ENCODE measurements at places on chromosomes 5 and 9.

- no peak for DNase-seq
These were observed 26.3 kb upstream of the TENT4A start for GRCh38 chr5:6686915-6687409.

GRCh38 chr5:159209438-159210209, at the start of gene RNF145:
Gene RNF145, minus strand, starts transcription at chr5:159209553. Its CDS starts 5,936 bp downstream, at chr5:159203617.
- DNase-seq = peak; percentile 85

DNA sequence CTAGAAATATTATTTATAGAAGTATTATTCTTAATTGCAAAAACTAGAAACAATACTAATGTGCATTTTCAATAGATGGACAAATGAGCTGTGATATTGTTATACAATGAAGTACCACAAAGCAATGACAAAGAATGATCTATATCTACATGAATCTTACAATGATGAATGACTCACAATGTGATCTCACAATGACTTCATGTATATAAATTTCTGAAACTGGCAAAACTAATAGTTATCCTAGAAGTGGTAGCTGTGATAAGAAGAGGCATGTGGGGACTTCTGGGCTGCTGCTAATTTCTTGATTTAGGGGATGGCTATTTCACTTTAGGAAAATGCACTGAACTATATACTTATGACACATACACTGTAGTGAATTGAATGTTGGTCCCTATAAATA, 396.0 kb upstream of the ZNF608 start:
- no peak for DNase-seq

GRCh38 chr5:66722686-66723085, 126.5 kb downstream of the MAST4 start:
- DNase-seq = no peak

- no peak for DNase-seq
These were observed 14.5 kb downstream of the SLC23A1 start for GRCh38 chr5:139368613-139369012.

DNA sequence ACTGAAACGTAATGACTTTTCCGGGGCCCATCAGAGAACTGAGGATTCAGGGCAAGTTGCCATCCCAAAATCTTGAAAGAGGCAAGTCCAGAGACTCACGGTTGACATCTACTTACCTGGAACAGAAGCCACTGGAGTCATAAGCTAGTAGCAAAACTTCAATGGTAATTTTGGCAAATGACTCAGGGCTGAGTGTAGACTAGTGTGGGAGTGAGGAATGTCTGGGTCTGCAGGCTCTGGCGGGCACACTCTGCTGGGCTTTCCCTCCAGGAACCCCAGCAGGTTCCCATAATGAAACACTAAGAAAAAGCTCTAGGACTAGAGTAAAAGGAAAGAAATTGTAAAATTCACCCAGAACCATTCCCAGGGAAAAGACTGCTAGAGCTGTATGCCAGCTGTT, 122.9 kb upstream of the NFIL3 start:
- no peak for DNase-seq

- DNase-seq = no peak
These were observed 76.4 kb downstream of the OSMR start for GRCh38 chr5:38922199-38922598.

DNA sequence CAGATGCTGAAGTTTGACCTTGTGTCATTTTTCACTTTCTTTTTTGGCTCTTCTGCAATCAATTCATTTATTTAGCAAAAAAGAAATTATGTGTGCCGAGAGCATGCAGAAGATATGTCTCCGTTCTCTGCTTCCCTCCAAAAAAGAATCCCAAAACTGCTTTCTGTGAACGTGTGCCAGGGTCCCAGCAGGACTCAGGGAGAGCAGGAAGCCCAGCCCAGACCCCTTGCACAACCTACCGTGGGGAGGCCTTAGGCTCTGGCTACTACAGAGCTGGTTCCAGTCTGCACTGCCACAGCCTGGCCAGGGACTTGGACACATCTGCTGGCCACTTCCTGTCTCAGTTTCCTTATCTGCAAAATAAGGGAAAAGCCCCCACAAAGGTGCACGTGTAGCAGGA, 2.4 kb downstream of the FGFR4 start:
- DNase-seq = no peak

DNA sequence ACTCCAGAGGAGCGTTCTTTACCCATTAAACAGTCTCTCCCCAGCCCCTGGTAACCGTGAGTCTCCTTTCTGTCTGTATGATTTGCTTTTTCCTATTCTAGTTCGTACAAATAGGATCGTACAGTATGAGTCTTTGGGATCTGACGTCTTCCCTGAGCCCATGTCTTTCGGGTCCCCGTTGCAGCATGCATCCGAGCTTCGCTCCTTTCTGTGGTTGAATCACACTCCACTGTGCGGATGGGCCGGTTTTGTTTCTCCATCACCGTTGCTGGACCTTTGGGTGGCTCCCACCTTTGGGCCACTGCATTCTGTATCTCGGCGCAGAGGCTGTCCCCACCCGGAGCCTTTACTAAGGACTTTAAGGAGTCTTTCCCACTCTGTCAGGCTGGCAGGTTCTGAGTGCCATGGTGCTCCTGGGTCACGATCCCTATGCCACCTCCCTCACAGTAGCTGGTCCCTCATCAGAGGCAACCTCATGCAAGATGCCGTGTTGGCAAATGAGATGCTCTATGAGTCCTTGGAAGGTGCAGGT, 145.7 kb upstream of the COL5A1 start:
- no peak for DNase-seq

DNA sequence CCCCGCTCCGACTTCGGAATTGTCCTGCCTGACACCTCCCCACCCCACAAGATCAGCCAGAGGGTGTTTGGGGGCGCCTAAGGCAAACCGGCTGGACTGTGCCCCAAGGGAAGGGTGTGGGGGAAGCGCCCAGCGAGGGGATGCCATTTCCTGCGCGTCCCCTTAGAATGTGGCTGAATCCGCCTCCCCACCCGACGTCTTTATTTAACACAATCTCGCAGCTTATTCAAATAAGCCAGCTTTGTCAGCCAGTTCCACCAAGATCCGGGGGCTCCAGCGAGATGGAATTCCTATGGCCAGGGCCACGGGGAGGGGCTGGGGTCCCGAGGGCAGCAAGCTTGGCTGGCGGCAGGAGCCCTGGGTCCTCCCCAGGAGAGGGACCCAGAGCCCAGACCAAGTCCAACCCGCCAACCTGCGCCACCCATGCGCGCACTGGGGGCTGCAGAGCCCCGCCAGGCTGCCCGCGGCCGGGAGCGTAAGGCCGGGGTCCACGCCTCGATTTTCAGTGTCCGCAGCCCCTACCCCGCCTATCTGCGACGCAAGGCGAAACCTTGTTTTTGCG, 7.4 kb downstream of the IRX4 start:
- no peak for DNase-seq

DNA sequence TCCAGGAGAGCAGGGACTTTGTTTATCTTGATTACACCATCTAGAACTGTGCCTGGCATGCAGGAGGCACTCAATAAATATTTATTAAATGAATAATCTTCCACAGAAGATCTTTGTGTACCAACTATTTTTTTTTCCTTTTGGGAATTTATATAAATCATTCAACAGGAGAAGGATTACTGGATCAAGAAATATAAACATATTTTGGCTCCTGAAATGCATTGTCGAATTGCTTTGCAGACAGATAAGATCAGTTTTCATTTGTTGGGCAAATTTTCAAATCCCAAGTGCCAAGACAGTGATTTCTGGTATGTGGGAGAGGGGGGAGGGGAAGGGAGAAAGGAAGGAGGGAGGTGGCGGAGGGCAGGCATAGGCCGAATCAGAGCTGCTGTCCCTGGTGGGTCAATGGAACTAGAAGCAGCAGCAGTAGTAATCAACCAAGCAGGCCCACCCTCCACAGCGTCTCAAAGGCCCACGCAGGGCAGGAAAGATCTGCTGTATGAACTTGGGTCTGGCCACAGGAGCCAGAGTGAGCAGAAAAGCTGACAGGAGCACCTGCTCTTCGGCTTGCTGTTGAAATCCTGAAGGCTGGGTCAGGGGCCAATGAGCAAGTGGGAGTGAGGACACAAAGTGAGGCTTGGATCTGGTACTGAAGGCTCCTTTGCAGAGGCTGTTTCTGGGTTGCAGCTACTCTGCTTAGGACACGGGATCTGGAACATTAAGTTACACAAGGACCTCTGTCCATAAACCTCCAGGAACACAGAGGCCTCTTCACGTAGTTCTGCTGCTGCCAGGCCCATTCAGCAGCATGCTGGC, 15.8 kb upstream of the TRAF1 start:
- no peak for DNase-seq

DNA sequence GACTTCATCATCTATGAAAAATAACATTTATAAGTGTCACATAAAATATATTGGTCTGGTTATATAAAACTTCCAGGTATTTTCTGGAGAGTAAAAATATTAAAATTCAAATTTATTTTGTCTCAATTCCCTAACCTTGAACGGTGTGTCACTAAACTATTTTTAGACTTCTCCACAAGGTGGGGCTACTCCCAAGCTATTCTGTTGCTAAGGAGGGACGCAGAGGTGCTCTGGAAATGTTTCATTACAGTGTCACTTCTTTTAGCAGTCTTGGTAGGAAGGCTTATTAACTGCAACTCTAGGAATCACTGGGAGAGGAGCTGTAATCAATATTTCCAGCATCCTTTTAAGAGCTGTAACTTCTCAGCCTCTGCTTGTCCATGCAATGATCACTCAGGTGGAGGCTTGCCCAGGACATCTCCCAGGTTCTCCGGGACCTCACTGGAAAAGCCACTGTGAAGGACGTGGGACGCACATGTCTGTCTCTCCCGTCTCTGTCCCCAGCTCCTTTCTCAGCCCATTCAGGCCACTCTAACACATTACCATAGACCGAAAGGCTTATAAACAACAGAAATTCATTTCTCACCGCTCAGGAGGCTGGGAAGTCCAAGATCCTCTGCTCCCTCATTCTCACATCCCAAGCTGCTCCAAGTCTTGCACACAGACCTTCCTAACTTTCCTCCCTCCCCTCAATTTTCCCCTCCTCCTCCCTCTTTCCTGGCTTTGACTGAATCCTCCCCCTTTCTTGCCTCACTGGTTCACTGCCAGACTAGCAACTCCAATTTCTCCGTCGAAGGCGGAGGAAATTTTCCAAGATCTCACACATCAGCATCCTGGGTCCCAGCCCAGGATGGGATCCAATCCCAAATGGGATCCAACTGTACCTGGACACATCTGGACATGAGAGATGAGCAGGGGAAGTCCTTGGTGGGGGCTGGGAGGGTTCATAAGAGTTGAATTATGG, 32.7 kb upstream of the DNAH5 start:
- no peak for DNase-seq

- no peak for DNase-seq
These were observed 199.1 kb downstream of the MTRR start for GRCh38 chr5:8068078-8068477.

DNA sequence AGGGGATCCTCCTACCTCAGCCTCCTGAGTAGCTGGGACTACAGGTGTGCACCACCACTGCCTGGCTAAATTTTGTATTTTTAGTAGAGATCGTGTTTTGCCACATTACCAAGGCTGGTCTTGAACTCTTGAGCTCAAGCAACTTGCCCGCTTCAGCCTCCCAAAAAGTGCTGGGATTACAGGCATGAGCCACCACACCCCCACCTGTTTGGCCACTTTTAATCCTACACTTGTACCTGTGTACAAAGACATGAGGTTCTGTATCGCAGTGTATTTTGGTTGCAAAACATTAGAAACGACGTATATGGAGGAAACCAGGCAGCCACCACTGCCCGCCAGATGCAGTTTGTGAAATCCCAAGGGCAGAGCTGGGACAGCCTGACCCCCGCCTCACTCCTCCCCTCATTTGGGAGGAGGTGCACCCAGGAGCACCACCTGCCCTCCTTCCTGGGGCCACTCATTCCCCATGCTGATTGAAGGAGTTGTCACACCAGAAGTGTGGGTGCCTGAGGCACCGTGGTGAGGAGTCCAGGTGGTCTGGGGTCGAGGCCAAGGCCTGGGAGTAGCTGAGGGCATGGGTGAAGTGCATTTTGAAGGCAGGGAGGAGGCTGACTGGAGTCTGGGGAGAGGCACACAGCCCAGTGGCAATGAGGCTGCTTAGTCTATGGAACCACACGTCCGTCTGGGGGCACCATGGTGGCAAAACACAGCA, 39.3 kb upstream of the OLFM1 start:
- DNase-seq = no peak

DNA sequence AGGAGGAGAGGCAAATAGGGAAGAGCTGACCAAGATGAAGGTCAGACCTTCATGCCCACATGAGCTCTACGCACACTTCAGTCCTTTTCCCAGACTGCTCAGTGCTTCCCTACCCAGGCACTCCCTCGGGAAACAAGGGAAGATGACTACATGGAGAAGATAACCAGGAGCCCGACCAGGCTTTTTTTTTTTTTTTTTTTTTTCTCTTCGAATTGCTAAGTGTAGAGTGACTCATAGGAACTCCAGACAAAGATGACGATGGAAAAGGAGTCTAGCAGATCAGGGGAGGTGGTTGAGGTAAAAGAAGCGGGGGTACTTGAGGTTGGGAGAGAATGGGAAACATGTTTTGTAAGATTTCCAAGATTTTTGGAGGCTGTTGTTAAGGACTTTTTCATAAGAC, 526.1 kb downstream of the BNC2 start:
- DNase-seq = no peak

GRCh38 chr5:25009063-25009462, 364.3 kb upstream of the CDH10 start:
- DNase-seq = no peak

DNA sequence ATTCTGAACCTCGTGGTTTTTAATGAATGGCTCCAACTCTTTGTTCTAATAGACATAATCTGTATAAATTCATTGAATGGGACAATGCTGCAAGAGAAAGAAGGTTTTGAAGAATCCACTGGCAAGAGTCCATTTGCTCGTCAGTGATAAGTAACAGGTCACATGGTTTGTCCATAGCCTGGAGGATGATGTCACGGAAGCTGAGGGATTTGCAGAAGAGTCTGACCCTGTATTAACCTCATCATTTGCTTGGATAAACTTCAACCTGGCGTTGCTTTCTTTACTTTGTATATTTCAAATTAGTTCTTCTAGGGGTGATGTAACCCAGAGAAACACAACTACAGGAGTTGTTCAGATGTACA, 197.4 kb downstream of the GAS1 start:
- DNase-seq = no peak
